Keratinocyte (primary cell): ENCODE measurements at places on chromosomes 1 and 21. TPM values are rescaled to one million over a fixed set of nuclear protein-coding genes. Genes with fewer than 3 reads are reported as not detected.

The SHISA4 gene
- polyA plus RNA-seq = 2.2 to 5.8 TPM (median 4.0 TPM) in 3 replicates

The OR6N1 gene
- not detected in 3 replicates for polyA plus RNA-seq

The ZFP69 gene
- polyA plus RNA-seq = 2.2 to 3.5 TPM (median 2.3 TPM) in 3 replicates

The RHCE gene
- polyA plus RNA-seq = 0.08 to 0.20 TPM (median 0.09 TPM) in 3 replicates

The SH3BGR gene
- 0.57 to 1.4 TPM (median 0.99 TPM) in 3 replicates for polyA plus RNA-seq

The ZC3H11A gene
- polyA plus RNA-seq = 60.0 to 83.4 TPM (median 78.1 TPM) in 3 replicates

The TNFRSF1B gene
- polyA plus RNA-seq = 0.02 to 0.04 TPM (median 0.04 TPM) in 3 replicates

The TSTD1 gene
- 106 to 128 TPM (median 113 TPM) in 3 replicates for polyA plus RNA-seq

The PLCH2 gene
- 57.4 to 74.0 TPM (median 66.3 TPM) in 3 replicates for polyA plus RNA-seq

DNA sequence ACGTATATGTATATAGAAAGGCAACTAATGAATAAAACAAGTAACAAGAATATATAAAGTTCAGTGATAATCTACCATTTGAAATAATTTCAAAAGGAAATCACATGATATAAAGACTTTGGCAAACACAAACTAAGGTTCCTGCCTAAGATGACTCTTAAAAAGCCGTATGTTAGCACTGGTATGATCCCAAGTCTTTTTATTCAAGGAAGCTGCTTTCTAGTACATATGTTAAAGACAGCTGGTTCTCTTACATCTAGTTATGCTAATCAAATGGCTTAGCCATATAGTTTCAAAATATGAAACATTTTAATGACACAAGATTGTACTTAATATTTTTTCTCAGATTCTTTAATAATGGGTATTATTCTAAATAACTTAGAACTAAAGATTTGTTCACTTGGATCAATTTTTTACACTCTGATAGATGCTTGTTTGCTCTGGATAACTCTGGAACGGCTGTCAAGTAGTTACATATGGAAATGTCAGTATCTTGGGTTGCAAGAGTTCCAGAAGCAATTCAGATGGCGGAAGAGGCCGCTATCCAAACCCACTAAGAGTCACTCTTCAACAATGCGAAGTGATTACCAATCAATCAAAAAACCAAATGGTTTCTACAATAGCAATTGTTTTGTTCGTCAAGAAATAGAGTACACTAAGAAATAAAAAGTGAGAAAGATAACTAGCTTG, 21.4 kb downstream of the STX6 start:
- H3K4me3 ChIP-seq = no peak overlapping the region
- H3K4me1 ChIP-seq = no peaks in the 10 kb centered on the region
- H3K36me3 ChIP-seq = peaks cover 16% of the 10 kb centered on the region
- H3K27ac ChIP-seq = no peak overlapping the region
- no peaks in the 10 kb centered on the region for H3K27me3 ChIP-seq

- no peaks in the 10 kb centered on the region for H3K27me3 ChIP-seq
- no peak for DNase-seq
- H3K36me3 ChIP-seq = peaks cover 6% of the 10 kb centered on the region
- H3K4me1 ChIP-seq = peaks cover 8% of the 10 kb centered on the region
- no peak overlapping the region for H3K4me3 ChIP-seq
These were observed 6.7 kb upstream of the SNAPIN start for GRCh38 chr1:153651771-153652170.

DNA sequence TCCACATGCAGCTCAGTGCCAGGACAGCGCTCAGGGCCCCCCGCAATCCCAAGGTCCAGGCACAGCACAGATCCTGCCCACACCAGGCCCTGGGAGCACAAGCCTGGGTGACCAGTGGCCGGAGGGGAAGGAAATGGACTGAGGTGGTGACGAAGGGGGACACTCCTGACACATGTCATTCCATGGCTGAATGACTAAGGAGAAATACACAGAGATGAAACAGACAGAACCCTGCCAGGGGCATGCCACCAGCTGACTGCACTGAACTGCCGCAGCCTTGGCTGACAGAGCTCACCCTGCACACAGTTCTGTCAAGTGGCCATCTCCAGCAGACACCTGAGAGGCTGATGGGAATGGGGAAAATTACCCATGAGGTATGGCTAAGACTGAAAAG, 56.1 kb downstream of the HSF2BP start:
- no peak for DNase-seq
- no peak overlapping the region for H3K4me3 ChIP-seq

- peaks cover 4% of the 10 kb centered on the region for H3K4me1 ChIP-seq
- H3K4me3 ChIP-seq = no peak overlapping the region
- no peaks in the 10 kb centered on the region for H3K27me3 ChIP-seq
- H3K27ac ChIP-seq = no peak overlapping the region
- DNase-seq = no peak
These were observed 23.5 kb downstream of the PHGDH start for GRCh38 chr1:119735217-119735616.

DNA sequence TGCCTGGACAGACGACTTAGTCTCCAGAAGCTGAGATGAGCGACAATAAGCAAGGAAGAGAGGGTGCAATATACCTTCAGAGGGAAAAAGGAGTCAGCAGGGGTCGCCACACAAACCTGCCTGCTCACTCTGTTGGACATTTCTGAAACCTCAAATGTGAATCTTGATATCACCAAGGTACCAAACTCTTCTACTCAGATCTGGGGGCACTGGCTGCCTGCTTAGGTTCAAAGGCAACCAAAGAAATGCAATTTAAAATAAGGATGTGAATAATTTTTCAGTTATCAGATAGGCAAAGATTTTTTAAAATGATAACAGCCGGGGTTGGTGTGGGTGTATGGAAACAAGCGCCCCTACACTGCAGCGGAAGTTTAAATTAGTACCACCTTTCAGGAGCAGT, 164.2 kb downstream of the HIVEP3 start:
- DNase-seq = no peak
- H3K27ac ChIP-seq = no peak overlapping the region
- H3K4me3 ChIP-seq = no peak overlapping the region
- no peaks in the 10 kb centered on the region for H3K36me3 ChIP-seq
- peaks cover 19% of the 10 kb centered on the region for H3K4me1 ChIP-seq
- no peaks in the 10 kb centered on the region for H3K27me3 ChIP-seq

DNA sequence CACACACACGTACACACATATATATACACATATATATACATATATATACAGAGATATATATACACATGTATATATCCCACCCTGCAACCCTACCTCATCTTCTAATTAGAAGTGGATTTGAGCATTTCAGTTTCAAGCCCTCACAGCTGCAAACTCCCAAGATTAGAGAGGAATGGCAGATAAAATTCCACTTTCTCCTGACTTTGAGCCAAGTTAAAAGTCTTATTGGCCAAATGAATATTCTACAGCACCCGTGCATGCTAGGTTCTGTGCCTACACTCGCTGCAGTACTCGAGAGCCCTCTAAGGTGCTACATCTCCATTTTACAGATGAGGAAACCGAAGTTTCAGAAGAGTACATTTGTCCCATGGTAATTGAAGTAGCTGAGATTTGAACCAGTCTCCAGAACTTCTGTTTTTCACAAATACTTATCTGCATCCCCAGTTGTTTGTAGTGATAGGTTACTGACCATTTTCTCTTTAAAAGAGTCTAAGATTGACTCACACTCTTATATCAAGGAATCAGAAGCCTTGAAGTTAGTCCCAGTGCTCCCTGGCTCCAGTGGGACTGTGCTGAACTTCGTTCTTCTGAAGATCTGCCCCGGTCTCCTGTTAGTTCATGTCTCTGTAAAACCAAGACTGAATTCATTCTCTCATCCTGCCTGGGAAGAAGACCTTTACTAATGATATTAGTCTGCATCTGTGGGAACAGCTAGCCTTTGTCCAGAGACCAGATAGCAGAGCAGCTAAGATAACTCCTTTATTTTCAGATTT, 292.1 kb downstream of the TM2D1 start:
- peaks cover 13% of the 10 kb centered on the region for H3K4me1 ChIP-seq
- H3K27me3 ChIP-seq = no peaks in the 10 kb centered on the region
- no peak overlapping the region for H3K27ac ChIP-seq
- DNase-seq = no peak
- no peak overlapping the region for H3K4me3 ChIP-seq
- H3K36me3 ChIP-seq = no peaks in the 10 kb centered on the region

DNA sequence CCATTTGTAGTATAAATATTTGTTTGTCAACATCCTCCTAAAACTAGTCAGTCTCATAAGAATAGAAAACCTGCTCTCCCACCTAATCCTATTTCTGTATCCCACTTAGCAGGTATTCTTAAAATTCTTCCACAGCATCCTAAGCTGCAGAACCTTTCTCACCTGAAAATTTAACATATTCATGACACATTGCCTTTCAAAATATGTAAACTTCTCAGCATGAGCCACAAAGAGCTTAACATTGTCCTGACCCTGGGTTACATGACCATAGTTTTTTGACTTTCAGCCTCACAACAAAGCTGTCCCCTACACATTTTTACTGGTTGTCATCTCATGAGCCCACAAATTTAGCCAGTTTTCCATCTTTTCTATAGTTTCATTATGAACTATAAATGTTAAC, 712.1 kb downstream of the LTN1 start:
- H3K27ac ChIP-seq = no peak overlapping the region
- no peaks in the 10 kb centered on the region for H3K4me1 ChIP-seq
- H3K4me3 ChIP-seq = no peak overlapping the region

GRCh38 chr1:245301921-245302320, 147.1 kb downstream of the KIF26B start:
- DNase-seq = no peak
- no peaks in the 10 kb centered on the region for H3K36me3 ChIP-seq
- no peak overlapping the region for H3K27ac ChIP-seq
- no peak overlapping the region for H3K4me3 ChIP-seq
- no peaks in the 10 kb centered on the region for H3K27me3 ChIP-seq

DNA sequence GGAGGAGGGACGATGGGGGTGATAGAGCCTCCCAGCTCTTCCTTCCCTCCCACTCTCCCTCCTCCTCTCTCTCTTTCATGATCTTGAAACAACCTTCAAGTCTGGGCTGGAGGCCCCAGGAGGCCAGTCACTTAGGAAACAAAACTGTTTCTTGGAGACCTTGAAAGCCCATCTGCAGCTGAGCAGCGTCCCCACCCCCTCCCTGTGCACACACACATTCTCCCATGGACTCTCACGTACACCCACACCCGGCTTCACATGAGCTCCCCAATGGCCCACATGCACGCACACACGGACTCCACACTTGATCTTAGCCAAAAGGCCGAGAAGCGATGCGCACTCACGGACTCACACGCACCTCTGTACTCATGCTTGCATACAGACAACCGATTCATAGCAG, 3.2 kb upstream of the ATP1A2 start:
- no peak for DNase-seq
- no peak overlapping the region for H3K27ac ChIP-seq
- H3K4me3 ChIP-seq = no peak overlapping the region

DNA sequence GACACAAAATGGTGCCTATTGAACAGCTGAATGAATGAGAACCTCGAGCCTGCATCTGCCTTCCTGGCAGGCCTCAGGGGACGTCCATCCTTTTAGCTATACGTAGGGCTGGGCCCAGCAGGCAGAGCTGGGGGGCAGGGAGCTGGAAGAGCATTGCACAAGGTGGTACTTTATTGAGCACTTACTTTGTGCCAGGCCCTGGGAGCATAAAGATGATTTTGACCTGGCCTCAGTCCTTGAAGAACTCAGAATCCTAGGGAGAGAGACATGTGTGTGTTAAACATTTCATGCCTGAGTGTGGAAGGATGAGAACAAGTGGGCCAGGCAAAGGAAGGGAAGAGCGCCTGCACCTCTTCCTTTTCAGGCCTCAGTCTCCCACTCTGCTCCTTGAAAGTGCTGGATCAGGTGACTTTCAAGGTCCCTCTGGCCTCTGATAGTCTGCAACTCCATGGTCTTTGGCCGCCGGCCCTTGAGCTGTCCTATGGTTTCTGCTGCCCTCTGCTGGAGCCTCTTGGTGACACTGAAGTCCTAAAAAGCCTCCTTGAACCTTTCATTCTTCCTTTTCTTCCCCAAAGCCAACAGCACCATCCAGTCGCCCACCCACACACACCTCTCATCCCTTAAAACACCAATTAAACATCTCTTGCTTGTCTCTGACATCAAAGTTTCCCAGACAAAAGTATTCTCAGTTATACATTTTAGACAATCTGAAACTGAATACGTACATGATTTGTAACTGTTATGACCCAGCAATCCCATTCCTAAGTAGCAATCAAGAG, 3.5 kb upstream of the PEAR1 start:
- H3K36me3 ChIP-seq = no peaks in the 10 kb centered on the region
- no peak for DNase-seq
- no peak overlapping the region for H3K27ac ChIP-seq
- peaks cover 4% of the 10 kb centered on the region for H3K4me1 ChIP-seq
- no peak overlapping the region for H3K4me3 ChIP-seq

- H3K36me3 ChIP-seq = no peaks in the 10 kb centered on the region
- no peak for DNase-seq
- H3K27ac ChIP-seq = no peak overlapping the region
These were observed 29.2 kb downstream of the EPHB2 start for GRCh38 chr1:22739648-22740385.

GRCh38 chr1:221837896-221838295, 96.0 kb upstream of the DUSP10 start:
- H3K27me3 ChIP-seq = no peaks in the 10 kb centered on the region
- no peak for DNase-seq
- H3K36me3 ChIP-seq = no peaks in the 10 kb centered on the region

DNA sequence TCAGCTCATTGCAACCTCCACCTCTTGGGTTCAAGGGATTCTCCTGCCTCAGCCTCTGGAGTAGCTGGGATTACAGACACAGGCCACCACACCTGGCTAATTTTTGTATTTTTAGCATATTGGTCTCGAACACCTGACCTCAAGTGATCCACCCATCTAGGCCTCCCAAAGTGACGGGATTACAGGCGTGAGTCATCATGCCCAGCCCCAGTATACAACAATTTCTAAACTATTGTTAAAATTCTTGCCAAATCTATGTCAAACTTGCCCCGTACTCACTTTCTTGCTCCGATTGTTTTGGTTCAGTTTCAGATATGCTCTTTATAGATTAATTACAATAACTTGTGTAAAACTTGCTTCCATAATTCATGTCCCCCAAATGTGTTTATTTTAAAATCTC, 4.1 kb downstream of the RGS18 start:
- no peak for DNase-seq
- no peak overlapping the region for H3K27ac ChIP-seq
- H3K4me3 ChIP-seq = no peak overlapping the region
- no peaks in the 10 kb centered on the region for H3K27me3 ChIP-seq
- H3K36me3 ChIP-seq = no peaks in the 10 kb centered on the region

DNA sequence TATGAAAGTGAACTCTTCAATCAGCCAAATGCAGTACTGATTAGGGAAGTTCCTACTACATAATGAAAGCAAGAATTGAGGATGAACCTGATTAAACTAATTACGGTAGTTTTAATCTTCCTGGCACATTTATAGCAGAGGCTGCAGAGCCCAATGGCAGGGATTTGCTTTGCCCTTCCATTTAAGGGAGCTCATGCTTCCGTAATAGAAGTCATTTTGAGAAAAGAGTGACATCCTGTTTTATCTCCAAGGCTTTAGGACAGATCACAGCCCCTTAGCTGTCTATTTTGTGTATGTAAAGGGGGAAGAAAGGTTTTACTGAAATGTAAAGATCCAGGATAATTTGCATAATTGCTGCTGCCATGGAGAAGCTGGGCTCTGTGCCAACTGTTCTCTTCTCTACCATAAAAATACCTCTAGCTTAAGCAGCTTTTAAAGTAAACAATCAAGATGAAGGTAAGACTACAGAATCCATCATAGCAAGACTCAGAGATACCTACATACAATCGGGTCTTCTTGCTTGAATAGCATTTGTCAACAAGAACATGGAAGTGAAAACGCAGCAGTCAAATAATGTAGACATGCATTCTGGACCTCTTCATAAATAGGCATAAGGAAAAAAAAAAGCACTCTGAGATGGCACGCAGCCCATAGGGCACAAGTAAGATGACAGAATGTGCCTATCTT, 62.5 kb downstream of the ASH1L start:
- H3K4me1 ChIP-seq = peaks cover 2% of the 10 kb centered on the region
- H3K4me3 ChIP-seq = no peak overlapping the region
- H3K27me3 ChIP-seq = no peaks in the 10 kb centered on the region
- no peaks in the 10 kb centered on the region for H3K36me3 ChIP-seq

GRCh38 chr1:221724931-221725605, 16.8 kb downstream of the DUSP10 start:
- H3K36me3 ChIP-seq = peaks cover 3% of the 10 kb centered on the region
- no peak overlapping the region for H3K4me3 ChIP-seq
- H3K27me3 ChIP-seq = no peaks in the 10 kb centered on the region
- H3K27ac ChIP-seq = peak overlapping the region; percentile 11
